ENCODE measurements at places on chromosomes 12 and 14.

- no peak for DNase-seq
Measured at GRCh38 chr14:93962701-93963601, 13.4 kb downstream of the ASB2 start.

- no peak for DNase-seq
Measured at GRCh38 chr12:65275627-65276026, 2.9 kb upstream of the MSRB3 start.

DNA sequence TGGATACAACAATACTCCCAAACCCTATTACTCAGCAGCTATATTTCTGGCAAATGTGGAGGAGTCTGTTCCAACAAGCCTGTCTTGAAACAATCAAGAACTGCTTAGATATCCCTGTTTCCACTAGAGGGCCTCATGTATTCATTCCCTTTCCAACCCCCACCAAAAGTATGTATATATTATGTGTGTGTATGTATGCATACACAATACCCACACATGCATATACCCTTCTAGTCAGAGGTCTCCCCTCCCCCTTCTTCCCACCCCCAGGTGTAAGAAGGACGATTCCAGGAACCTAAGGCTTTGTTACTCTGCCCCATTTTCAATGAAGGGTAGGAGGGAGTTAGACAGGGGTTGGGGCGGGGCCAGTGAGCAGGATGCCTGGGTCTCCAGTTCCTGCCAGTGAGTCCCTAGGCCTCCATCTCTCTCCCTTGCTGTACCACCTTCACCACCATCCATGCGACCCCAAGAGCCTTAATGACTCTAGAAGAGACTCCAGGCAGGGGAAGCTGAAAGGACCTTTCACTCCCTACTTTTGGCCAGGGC, at the start of gene DGKA:
Gene DGKA, plus strand, starts transcription at position 392 of the 546 bp plus-strand sequence. CDS start 5,342 bp downstream, outside the sequence.
- DNase-seq: peak; percentile 84

GRCh38 chr14:33938131-33938949, 12.5 kb downstream of the EGLN3 start:
- peak; percentile 53 for DNase-seq

- no peak for DNase-seq
Measured at GRCh38 chr12:58253663-58254062, 312.3 kb downstream of the ATP23 start.

DNA sequence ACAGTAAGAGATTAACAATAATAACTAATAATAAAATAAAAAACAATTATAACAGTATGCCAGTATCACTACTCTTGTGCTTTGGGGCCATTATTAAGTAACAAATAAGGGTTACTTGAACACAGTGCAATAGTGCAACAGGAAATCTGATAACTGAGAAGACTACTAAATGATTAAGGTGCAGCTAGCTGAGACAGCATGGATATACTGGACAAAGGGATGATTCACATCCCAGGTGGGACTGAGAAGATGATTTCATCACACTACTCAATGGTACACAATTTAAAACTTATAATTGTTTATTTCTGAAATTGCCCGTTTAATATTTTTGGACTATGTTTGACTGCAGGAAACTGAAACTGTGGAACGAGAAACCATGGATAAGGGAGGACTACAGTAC, 168.6 kb upstream of the ABCD2 start:
- DNase-seq: no peak

- DNase-seq: no peak
Measured at GRCh38 chr12:41917181-41917580, 227.5 kb downstream of the GXYLT1 start.

- DNase-seq: no peak
Measured at GRCh38 chr12:28512406-28512805, 322.1 kb downstream of the CCDC91 start.

- no peak for DNase-seq
Measured at GRCh38 chr12:110816248-110816647, 30.5 kb upstream of the CCDC63 start.

DNA sequence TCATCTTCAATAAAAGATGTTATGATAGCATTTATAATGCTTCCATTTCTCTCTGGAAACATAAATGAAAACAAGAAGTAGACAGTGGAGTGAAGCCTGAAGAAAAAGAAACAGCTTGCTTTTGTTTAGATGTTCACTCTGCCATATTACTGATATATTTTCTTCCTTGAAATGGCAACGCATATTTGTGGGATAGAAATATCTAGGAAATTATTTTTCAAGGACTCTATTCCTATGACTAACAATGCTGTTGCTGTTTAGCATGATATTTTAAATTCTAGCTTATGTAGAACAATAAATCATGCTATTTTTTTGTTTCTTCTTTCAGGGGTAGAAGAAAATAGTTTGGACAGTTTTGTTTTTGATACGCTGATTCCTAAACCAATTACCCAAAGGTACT, 359.0 kb downstream of the NAV3 start:
- peak; percentile 53 for DNase-seq

DNA sequence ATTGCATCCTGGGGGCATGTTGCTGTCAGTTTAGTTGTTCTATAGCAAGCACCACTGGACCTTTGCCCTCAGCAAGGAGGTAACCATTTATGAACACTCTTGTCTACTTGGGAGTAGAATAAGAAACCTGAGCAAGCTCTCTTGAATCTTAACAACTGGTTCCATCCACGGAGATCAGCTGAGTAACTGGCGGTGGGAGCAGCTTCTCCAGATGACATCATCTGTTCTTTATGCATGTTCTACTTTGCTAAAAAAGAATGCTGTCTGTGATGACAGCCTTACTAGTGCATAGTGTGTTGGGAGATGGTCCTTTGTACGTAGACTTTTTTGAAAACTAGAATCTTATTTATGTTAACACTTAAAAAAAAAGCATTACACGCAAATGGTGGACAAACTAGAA, 17.7 kb downstream of the SLC4A8 start:
- peak; percentile 21 for DNase-seq

GRCh38 chr14:63993992-63994391, 141.2 kb downstream of the SYNE2 start:
- no peak for DNase-seq

GRCh38 chr14:92659765-92660561, 88.5 kb downstream of the LGMN start:
- DNase-seq: peak; percentile 18
